NCI-H1930 (cell line): ENCODE measurements at places on chromosomes 3 and 15.

GRCh38 chr15:43920815-43921214, 94.0 kb downstream of the WDR76 start:
- DNase-seq = no peak

DNA sequence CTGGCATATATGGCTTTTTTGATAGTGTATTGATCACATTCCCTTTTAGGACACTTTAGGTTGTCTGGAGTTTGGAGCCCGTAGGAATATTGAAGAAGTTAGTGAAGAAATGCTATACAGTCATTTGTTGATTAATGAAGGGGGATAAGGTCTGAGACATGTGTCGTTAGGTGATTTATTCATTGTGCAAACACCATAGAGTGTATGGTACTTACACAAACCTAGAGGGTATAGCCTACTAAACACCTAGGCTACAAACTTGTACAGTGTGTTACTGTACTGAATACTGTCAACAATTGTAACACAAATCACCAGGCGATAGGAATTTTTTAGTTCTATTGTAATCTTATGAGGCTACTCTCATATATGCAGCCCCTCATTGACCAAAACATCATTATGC, 3.3 kb downstream of the TPM1 start:
- no peak for DNase-seq

DNA sequence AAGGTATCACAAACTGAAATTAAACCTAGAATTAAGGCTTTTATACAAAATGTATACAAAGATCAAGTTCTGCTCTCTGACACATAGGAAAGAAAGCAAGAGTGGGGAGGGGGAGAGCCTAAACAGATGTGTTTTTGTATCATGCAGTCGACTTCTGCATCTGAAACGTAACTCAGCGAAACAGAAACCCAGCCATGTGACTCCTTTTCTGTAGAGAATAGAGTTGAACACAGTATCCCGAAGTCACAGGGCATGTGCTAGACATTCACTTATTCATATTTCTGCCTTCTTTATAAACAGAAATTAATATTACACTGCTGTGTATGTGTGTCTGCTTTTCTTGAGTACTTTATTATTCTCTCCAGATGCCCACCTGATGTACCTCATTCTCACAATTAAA, 121.0 kb downstream of the PDZRN3 start:
- DNase-seq = no peak

- no peak for DNase-seq
These were observed 151.5 kb downstream of the LIPC start for GRCh38 chr15:58583171-58583908.

DNA sequence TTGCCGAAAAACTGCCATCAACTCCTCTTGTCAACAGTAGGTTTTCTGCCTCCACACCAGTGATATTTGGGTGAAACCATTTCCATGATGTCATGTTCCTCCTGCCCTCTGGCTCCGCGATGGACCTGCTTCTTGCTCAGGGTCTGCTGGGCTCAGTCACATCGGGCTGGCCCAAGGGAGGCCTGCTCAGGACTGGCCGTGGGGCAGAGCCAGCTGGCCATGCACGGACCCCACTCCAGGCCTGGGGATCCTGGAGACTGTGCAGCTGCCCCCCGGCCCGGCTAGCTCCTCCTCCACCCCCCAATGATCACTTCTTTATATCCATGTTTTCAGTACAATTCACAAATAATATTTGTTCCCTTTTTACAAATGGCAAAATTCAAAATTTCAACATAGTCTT, 270.3 kb upstream of the CCDC54 start:
- no peak for DNase-seq

- no peak for DNase-seq
These were observed 17.1 kb downstream of the ASB14 start for GRCh38 chr3:57275393-57275792.

DNA sequence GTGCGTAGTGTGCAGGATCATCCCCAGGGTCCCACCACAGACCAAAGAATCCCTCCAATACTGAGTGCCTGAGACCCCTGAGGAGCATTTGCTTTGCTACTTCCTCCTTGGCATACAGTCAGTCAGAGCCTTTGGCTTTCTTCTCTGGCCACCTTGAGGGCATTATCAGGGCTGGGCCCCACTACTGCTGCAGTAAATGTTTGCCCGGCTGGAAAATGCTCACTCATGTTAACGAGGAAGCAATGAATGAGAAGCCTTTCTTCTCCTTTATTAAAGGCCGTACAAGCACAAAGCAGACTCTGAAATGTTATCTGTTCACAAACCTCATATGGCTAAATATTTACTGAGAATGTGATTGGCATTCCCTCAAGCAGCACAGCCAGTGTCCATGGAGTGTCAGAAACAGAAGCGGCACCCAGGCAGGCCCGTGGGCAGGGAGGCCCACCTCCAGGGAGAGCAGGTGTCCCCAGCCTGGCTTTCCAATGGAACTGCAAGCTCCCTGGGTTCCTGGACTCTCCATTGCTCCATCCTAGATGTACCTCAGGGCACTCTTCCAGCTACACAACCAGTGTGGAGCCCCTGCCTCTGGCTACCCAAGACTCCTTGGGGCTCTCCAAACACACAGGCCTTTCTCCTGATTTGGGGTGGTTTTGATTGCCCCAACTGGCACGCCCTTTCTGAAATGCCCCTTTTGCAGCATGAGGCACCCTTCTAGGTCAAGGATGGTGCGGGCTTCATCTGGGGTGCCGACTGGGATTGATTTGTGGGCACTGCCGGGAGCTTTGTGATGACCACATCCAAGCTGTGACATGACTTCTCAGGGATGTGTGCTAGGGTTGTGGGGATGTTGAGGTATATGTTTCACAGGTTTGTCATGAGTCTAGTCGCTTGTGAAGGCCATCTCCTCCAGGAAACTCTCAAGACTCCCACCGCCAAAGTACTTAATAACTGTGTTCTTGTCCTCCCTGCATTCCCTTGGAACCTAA, 195.6 kb downstream of the FAM43A start:
- no peak for DNase-seq

DNA sequence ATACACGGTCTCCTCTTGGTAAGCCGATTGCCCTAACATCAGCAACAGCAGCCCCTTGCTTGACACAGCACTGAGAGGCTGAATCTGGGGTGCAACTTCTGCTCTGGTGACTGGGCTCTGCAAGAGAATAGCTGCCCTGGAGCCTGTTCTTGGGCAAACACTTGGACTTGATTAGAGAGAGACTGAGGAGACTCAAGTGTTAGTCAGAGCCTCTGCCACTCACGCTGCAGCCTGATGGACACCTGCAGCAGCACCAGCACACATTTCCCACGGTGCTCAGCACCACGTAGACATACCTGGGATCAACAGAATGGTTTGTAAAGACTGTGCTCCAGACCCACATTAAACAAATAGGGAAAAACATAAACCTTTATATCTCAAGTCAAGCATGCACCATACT, 35.8 kb upstream of the UMPS start:
- no peak for DNase-seq

DNA sequence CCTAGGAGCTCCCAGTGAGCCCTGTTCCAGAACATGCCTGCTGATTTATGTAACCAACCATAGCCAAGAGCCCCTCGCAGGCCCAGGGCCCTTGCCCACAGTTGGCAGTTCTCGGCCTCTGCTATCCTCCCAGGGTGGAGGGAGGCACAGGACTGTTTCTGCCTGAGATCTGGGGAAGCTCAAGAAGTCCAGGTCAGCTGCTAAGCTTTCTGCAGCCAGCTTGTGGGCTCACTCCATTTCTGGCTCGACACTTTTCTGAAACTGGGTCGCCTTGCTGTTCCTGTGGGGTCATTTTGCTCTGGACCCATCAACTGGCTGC, 72.5 kb upstream of the HERC1 start:
- DNase-seq = no peak

GRCh38 chr3:13011573-13012220, 61.5 kb downstream of the IQSEC1 start:
- no peak for DNase-seq

DNA sequence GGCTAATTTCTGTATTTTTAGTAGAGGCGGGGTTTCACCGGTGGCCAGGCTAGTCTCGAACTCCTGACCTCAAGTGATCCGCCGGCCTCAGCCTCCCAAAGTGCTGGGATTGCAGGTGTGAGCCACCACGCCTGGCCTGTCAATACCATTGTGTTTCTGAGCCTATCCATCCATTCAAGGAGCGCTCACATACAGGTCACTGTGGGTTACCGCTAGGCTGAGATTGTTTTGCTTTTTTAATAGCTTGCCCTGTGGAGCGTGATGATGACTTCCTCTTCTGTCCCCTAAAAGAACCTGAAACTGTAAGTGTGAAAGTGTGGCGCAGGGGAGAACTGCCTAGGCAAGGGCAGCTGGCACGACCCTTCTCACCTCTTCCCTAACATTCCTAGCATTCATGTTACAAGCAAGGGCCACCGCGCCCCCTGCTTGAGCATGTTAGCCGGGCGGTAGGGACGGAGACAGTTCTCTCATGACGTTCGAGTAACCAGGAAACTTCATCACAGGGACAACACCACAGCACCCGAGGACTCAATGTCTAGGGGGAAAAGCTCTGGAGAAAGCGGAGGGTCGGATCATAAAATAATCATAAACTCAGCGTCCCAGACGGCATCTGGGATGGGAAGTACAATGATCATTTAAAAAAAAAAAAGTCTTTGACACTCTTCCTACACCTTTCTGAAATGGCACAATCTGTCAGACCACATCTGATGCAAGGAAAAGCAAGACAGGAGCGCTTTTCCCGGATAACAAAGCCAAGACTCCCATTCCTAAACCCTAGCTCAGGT, 790 bp downstream of the LAMP3 start:
- DNase-seq = no peak

GRCh38 chr3:130276203-130276803, 69.2 kb upstream of the COL6A5 start:
- no peak for DNase-seq

GRCh38 chr3:9111417-9111816, 138.0 kb downstream of the SRGAP3 start:
- DNase-seq = no peak

- no peak for DNase-seq
These were observed 38.4 kb upstream of the EHHADH start for GRCh38 chr3:185292238-185292637.

GRCh38 chr3:141386126-141386488, 17.8 kb downstream of the ZBTB38 start:
- no peak for DNase-seq

DNA sequence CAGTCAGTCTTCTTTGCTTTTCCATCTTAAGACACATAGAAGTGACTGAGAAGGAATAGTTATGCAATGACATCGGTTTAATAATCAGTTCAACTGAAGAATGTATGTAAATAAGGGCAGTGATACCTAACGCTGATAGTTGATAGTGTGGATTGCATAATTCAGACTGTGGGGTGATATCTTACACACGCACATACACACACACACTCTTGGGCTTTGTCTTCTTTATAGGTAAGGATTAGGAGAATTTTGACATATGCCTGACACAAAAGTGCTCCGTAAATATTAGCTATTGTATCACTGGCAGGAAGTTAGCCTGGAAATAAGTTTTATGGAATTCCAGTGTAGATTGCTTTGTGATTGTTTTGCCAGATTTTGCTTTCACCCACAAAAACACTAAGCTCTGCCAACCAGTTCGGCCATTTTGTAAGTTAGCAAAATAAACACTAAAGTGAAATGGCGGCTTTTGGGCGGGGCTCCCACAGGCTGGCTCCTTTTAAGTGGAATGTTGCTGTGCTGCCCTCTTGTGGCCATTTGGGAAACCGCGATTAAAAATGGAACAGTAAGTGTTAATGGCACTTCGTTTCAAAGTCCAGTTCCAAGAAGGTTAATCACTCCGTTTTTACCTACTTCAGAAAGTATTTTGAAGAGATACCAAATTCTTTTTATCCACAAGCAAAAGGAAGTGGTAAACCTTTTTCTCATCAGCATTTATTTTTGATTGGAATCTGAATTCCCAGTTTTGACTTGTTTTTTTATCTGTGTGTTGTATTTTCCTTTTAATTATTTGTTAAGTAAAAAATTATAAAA, 17.7 kb downstream of the CHD2 start:
- DNase-seq = peak; percentile 39

DNA sequence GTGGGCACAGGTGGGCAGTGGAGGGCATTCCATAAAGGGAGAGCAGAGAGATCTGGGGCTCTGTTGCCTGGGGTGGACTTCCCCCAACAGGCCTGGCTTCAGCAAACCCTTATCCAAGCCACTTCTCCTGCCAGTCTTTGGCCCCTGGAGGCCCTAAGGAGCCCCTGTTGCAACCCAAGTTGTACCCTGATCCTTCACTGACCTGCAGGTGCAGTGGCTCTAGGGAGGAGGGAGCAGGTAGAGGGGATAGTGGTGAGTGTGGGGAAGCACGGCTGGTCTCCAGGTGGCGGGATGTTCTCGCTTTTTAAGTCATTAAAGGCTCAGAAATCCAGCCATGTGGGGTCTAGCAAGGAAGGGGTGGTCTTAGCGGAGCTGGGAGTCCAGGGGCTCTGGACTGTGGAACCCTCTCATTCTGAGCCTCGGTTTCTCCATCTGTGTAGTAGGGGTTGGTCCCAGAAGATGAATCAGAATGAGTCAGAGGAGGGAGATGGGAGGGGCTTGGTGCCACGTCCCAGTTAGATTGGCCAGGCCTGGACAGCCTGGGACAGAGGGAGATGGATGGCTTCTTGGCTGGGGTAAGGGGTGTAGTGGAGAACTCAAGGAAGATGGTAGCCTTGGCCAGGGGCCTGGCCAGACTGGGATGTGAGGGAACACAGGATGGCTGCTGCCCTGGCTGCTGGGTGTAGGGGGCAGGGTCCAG, 2.6 kb downstream of the ZBTB47 start:
- DNase-seq = no peak

DNA sequence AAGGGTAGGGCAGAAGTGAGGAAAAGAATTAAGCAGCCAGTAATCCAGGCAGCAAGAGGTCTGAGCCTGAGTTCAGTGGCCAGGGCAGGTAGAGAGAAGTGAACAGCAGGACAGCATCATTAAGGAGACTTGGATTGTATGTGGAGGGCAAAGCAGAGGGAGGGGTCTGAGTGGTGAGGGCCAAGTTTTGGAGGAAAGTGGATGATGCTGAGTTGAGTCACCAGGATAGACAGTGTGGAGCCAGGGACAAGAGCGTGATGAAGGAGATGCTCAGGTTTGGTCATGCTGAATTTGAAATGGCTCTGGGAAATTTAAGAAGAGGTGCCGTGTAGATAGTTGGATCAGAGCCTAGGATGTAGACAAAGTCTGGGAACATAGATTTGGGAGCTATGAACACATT, 93.1 kb downstream of the ARHGEF26 start:
- DNase-seq = no peak

DNA sequence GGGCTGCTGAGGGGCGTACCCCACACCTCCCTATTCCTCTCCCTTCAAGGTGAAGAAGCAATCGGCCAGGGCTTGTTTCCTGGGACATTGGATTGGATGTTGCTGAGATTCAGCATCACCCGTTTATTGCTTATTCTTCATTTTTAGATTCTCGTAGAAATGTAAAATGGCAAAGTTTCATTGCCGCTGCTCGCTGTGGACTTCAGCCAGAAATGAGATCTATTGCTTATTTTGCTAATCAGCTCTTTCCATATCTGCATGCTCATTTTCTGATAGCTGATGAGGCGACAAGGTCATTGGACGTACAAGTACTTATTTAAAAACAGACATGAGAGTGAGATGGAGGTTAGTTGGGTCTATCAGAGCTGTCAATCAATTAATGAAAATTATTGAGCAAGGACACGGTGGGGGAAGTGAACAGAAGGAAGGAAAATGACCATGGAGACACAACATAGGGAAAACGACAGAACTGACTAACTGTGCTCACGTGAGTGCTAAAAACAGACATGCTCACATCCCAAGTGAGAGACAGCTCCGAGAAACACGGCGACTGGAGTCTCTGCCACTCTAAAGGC, 471.2 kb downstream of the NR2F2 start:
- no peak for DNase-seq
